ENCODE measurements at places on chromosomes 3 and 15.

GRCh38 chr15:74870436-74871215, 2.5 kb downstream of the SCAMP2 start:
- no peak for DNase-seq

DNA sequence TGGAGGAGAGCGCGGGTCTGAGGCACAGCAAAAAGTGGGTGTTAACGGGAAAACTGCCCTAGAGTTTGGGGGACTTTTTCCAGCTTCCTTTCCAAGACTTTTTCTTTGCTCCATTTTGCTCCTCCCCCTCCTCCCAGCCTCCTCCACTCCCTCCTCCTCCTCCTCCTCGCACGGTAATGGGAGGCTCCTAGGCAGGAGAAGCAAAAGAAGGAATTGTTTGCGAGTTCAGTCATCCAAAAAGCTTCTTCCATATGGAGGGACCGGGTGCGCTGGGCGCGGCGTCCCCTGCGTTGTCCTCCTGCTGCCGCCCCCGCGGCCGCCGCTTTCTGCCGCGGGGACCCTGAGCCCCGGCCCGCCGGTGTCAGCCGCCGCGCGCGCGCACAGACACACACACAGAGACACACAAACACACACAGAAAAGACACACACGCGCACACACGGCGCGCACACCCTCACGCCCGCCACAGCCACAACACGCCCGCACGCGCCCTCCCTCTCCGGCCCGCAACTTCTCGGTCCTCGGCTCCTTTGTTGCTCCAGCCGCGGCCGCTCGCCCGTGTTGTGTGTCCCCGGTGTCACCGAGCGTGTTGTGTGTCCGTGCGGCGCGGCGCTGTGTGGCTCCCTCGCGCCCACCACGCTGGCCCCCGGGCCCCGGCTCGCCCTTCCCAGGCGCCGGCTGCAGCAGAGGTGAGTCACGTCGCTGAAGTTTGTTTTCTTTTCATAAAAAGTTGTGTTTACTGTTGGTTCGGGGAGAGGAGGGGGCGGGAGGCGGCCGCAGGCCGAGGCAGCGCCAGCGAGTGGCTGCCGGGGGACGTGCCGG, at the start of gene BOC:
Gene BOC, plus strand, starts transcription at position 228 of the 820 bp plus-strand sequence. CDS start 38,246 bp downstream, outside the sequence.
- no peak for DNase-seq

DNA sequence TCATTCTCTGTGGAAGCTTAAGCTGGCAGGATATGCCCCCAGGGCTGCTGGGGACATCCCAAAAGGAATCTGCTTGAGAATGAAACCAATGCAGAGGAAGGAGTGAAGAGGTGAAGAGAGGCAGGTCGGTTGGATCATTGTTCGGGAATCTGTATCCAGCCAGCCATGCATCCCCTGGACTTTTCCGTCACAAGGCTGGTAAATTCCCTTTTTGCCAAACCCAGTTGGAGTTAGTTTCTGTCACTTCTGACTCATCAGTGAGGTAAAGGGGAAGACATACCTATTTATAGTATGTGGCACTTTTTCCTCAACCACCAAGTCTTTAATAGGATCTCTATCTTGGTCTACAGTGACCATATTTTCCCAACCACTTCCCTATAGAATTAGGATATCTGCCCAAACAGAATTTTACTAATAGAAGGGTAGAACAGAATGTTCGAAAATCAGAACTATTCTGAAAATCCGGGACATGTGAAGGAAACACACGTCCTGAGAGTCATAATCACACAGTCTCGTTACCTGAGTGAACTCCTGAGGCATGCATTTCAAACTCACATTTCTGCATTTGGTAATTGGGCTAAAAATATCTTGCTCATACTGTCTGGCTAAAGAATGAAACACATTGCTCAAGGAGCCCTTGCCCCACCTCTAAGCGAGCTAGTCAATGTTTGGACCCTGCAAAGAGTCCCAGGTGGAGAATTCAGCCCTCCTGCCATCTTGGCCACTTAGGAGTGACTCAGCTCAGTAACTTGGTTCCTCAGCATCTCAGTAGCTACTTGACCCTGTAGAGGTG, 289.7 kb upstream of the ADAMTS9 start:
- no peak for DNase-seq

GRCh38 chr15:74642348-74642733, 26.7 kb downstream of the CLK3 start:
- DNase-seq: no peak

DNA sequence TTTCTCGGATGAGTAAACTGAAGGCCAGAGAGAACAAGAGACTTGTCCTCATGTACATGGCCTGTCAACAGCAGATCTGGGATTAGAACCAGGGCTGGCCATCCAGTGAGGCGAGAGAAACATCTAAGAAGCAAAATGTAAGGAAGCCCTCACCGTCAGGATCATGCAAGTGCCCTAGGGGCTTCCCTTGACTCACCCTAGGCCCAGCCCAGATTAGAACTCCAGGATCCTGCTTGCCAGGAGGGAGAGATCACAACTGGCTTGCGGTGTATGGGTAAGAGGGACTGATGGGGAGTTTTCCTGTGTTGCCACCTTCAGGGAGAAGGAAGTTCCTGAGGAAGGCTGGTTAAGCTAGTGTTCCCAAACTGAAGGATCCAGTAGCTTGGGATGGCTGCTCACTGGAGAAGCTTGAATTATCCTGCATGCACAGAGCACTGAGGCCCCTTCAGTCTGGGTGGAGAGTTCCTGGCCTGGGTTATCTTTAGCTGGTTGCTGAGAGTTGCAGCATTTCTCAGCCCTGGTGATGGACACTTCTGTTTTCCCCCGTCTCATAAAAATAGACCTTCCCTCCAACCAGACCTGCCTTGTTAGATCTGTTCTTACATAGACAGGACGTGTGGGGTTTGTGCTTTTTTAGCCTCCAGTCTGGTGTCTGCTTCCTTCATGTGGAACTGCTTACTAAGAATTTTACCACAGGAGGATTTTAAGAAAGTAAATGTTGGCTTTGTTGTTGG, 28.2 kb upstream of the XIRP1 start:
- DNase-seq: no peak

DNA sequence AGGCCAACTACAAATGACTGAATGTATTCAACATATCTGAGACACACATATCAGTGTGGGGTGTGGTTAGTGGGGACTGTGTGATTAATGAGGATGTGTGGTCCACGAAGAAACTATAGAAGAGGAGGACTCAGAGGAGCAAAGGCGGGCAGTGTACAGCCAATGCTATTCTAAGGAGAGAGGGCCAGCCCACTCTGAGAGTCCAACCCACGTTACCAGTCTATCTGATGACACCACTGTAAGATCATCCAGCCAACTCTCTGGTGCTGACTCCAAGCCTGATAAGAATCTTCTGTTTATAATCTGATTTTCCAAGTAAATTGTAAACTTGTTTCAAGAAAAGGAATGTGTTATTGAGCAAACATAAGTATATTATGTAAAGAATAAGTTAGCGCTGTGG, 47.2 kb downstream of the MCF2L2 start:
- no peak for DNase-seq

DNA sequence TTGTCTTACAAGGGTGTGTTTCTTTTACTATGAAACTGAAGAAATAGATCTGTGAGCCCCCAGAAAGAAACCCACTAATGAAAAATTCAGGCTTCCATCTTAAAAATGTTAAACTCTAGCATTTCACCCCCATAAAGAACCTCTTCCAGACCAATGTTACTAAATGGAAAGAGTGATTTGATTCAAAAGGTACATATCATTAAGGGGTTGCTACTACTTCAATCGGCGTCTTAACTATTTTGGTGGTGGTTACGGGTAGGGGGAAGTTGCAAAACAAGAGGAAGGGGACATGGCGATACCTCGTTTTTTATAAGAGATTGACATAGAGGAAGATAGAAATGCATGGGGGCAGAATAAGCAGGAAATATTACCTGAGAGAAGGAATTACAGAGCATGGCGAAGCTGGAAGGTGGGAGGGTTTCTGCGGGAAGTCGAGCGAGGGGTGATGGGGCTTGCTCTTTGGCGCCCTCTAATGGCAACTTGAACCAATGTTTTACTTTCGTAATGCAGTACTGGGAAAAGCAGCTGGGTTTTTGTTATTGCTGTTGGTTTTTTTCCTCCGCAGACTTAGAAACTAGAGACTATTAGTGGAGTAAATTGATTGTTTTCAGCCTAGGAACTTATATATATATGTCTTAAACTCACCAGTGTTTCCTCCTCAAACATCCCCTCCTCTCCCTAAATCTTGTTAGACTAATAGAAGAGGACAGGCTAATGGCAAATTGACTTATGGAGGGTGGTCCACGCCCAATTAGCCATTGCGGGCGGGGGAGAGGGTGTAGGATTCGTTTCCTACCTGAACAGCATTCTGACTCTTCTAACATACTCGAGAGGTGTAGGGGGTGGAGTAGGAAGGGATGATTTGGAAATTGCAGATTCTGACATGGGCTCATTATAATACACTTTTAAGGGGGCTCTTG, 11.3 kb upstream of the SOX2 start:
- no peak for DNase-seq

GRCh38 chr3:150965436-150965835, 7.1 kb downstream of the CLRN1 start:
- no peak for DNase-seq

DNA sequence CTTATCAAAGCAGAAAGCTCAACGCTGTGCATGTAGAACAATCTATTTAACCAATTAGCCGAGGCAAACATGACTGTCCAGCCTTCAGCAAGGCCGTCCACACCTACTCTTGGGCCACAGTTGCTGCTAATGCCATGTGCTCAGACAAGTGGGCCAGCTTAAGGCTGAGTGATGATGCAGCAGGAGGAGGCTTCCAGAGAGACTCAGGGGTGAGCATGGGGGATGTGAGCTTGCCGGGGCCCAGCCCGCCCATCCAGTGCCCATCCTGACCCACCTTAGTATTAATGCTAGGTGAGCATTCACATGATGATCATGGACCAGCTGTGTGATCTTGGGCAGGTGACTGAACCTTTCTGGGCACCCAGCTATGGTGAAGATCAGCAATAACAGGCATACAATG, 150.1 kb downstream of the TPRA1 start:
- DNase-seq: no peak

GRCh38 chr3:2544212-2544611, 445.5 kb downstream of the CNTN4 start:
- DNase-seq: no peak

- DNase-seq: no peak
Measured at GRCh38 chr3:106440672-106441071, 571.9 kb upstream of the CBLB start.

GRCh38 chr15:73081321-73081958, 29.2 kb downstream of the NEO1 start:
- DNase-seq: no peak

GRCh38 chr15:68384451-68385239, 47.3 kb downstream of the ITGA11 start:
- no peak for DNase-seq

- no peak for DNase-seq
Measured at GRCh38 chr3:107734317-107734716, 211.6 kb downstream of the BBX start.

DNA sequence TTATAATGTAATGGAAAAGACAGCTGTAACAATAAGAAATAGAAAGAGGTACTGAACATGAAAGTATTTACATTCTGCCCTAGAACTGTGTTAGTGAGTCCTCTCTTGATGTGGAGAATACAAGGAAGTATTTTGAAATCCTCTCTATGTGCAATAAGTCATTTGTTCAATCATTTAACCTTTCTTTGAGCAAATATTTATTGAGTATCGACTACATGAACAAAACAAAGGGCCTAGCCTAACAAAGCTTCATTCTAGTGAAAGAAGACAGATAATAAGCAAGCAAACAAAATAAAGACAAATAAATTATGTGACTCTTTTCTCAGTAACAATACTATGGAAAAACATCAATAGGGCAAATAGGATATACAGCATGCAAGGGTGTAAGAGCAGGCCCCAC, 354.9 kb upstream of the ATP11B start:
- no peak for DNase-seq

- no peak for DNase-seq
Measured at GRCh38 chr3:148723631-148724030, 25.9 kb downstream of the AGTR1 start.

GRCh38 chr15:64754663-64755426, 20.5 kb downstream of the RBPMS2 start:
- no peak for DNase-seq

DNA sequence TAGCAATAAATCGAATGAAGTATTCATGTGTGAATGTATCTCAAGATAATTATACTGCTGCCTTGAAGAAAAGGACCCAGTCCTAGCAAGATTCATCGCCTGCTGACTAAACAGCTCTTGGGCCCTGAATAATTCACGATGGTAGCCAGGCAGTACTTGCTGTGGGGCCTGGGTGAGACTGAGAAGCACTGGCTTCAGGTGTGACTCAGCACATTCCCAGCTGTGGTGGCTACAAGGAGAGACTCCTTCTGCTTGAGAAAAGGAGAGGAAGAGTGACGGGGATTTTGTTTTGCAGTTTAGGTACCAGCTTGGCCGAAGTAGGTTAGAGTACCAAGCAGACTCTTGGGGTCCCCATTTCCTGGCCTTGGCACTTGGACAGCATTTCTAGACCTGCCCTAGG, 47.6 kb upstream of the CD200R1L start:
- no peak for DNase-seq

DNA sequence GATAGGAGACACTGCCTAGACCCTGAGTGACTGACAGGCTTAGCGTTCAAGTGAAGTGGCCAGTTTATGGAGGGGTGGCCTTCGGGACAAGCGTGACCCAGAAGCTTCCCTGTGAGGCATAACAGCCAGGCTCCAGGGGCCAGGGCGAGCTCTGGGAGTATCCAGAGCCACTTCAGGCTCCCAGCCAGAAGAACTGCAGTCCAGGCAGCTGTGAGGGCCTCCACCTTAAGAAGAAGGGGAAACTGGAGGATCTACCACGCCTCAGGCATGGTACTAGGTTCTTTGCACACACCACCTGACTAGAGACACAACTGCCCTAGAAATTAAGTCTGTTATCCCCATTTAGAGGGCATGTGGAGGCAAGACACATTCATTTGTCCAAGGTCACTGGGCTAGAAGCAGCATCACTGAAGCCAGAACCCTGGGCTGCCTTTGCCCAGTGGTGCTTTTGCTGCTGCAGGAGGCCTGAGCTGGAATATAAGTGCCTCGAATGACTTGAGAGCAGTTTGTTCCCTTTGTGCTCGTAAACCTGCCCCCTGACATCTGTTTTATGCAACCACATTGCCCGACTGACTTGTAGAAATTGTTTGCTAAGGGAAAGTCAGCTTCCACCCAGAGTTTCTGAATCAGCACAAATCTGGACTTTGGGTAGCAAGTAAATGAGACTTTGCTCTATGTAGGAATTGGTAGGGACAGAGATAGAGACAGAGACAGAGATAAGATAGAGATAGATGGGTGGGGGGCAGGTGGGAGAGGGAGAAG, 23.3 kb downstream of the RASGRF1 start:
- no peak for DNase-seq

GRCh38 chr3:23875113-23875725, 41.6 kb downstream of the NKIRAS1 start:
- DNase-seq: no peak

GRCh38 chr3:169660709-169661360, 2.7 kb downstream of the MECOM start:
- DNase-seq: no peak

DNA sequence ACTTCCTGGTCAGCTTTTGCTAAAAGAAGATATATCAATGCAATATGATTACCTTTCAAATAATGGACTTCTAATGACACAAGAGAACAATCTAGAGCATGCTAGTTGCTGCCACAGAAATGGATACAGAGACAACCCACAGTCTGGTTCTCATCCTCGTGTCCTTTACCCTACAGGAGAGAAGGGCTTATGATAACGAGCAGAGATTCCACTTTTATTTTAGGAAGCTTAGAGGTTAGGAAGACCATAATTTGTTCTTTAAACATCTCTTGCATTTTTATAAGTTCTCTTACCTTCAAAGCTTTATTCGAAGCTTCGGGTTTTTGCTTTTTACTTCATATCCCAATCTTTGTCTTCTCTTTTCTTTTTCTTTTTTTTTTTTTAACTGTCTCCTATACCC, 39.1 kb downstream of the FILIP1L start:
- no peak for DNase-seq

- DNase-seq: no peak
Measured at GRCh38 chr3:155106119-155106518, 26.0 kb downstream of the MME start.
